ENCODE measurements at places on chromosomes 4 and X.

GRCh38 chrX:133989490-133989889 lies 4.1 kb upstream of the GPC3 start:
- DNase-seq = no peak

DNA sequence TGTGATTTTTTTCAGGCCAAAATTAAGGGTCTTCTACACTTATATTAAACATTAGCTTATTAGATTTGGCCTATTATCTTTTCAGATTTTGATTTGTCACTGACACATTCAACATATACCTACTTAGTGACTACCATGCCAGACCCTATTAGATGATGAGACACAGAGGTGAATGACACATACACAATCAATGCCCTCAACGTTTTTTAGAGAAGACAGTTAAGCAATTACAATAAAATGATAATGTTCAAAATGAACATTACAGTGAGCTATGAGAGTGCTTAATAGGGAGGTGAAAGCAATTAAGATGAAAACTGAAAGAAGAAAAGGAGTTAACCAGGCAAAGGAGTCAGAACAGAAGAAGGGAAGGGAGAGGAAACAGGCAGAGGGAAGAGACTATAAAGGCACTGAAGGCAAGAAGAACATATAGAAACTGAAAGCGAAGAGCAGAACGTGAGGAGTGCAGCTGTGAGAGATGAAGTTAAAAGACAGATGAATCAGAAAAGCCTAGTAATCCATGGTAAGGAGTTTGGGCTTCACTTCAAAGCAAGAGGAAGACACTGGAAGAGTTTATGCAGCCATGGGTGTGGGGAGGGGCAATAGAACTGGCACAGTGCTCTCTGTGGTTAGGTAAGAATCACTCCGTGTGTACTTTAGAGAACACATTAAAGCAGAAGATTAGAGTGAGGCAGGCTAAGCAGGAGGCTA lies 119.0 kb downstream of the REELD1 start:
- DNase-seq = no peak

GRCh38 chr4:147044241-147044640 lies 98.6 kb upstream of the TTC29 start:
- no peak for DNase-seq

- no peak for DNase-seq
Measured at GRCh38 chr4:168758351-168758876, 251.6 kb downstream of the CBR4 start.

DNA sequence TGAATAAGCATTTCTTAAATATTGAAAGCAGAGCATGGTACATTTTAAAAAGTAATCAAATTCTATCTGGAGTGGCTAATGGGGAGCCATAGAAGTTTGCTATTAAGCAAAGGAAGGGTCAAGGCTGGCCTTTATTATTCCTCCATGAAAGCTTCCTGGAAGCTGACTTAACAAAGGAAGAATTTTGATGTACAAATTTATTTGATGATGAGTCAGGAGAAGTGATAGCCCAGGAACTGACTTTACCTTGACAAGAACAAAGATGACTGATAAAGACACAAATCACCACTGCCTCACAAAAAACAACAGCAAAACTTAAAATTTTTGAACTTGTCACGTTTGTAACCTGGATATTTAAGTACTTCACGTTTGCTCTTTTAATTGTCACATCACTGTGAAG lies 872.1 kb downstream of the PCDH7 start:
- DNase-seq = no peak

GRCh38 chrX:44155126-44155525 lies 181.9 kb upstream of the NDP start:
- DNase-seq = no peak

DNA sequence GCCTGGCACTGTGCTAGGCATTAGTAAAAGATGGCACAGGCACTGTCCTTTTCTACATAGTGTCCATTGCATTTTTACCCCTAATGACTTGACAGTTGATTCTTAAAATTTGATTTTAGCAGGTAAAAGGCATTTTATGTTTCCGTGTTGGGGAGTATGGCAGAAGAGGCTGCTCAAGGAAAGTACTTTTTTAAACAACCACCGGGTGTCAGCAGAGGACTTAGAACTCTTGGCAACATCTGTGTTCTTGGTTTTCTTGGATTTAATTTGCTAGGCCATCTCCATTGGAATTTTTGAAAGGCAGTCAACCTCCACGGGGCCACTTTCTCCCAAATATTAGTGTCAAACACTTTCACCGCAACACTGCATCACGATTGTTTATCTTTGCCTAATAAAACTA lies 102.9 kb downstream of the TSPAN7 start:
- DNase-seq = no peak

All from suprapubic skin (tissue), 4 donors.